GM18507 (cell line): ENCODE measurements at places on chromosomes 6 and 20.

- peak; percentile 2 for DNase-seq
Observed at GRCh38 chr6:82712826-82713225, 349.2 kb downstream of the TPBG start.

GRCh38 chr6:33731751-33732282, 14.9 kb downstream of the IP6K3 start:
- DNase-seq: no peak

DNA sequence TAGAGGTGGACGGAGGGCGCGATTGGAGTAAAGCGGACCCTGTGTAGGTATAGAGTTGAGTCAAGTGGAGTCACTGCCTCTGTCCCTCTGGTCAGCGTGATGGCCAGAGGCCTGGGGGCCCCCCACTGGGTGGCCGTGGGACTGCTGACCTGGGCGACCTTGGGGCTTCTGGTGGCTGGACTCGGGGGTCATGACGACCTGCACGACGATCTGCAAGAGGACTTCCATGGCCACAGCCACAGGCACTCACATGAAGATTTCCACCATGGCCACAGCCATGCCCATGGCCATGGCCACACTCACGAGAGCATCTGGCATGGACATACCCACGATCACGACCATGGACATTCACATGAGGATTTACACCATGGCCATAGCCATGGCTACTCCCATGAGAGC, 479 bp downstream of the SLC39A7 start:
- no peak for DNase-seq

DNA sequence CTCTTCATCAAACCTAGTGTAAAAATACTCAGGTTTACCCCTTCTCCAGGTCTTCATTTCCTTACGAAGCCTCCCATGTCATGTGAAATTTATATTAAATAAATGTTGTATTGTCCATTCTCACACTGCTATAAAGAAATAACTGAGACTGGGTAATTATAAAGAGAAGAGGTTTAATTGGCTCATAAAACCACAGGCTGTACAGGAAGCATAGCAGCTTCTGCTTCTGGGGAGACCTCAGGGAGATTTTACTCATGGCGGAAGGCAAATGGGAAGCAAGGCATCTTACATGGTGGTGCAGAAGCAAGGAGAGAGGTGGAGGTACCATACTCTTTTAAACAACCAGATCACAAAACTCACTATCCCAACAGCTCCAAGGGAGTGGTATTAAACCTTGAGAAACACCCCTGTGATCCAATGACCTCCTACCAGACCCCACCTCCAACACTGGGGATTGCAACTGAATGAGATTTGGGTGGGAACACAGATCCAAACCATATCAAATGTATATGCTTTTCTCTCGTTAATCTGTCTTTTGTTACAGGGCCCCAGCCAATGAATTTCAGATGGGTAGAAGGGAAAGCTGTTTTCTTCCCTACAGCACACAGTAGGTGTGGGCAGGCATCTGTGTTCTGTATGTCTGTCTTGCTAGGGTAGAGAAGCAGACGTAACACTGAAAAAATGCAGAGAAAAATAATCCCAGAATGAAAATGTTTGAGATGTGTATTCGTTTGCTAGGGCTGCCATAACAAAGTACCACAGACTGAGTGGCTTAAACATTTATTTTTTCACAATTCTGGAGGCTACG, 88.0 kb upstream of the BTN3A2 start:
- DNase-seq: no peak

DNA sequence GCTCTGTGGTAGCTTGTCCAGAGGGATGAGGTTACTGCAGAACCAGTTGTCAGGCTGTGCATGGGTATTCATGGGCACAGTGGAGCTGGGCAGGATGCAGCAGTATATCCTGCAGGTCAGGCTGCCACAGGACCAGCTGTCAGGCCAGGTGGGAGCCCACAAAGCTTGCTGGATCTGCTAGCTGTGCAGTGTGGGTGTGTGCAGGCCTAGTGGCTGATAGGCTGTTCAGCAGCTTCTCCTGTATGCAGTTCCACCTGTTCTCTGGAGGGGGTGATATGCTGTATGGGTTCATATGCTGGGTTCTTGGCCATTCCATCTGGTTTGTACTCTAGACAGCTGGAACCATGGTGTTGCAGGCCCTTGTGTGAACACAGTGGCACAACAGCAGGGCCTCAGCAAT, 40.6 kb upstream of the TPD52L1 start:
- no peak for DNase-seq

DNA sequence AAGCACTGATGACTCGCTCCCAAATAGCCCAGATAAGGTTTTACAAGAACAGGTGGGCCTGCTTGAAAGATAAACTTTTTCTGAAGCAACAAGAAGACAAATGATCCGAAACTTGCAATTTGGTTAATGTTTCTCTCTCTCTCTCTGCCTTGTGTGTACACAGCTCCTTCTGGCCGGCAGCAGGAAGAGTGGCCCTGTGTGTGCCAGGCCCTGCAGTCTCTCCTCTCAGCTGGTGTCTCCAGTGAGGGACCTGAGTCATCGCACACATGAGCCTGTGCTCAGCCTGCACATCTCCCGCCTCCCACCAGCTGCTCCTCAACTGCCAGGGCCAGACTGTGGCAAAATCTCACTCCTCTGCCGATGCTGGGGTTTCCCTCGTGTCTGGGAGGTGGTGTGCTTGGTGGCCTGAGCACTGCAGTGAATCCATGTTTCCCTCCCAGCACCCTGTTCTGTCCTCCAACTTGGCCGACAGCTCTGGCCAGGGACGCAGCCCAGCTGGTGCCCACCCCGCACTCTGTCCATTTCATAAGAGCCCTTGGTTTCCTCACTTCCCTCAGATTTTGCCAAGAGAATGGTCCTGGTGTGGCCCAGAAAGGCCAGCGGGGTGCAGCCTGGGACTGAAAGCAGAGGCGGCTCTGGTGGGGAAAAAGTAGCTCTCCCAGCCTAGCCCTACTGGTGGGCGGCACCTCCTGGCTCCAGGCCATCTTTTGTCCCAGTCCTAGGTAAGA, 49.4 kb downstream of the ERMARD start:
- DNase-seq: no peak

DNA sequence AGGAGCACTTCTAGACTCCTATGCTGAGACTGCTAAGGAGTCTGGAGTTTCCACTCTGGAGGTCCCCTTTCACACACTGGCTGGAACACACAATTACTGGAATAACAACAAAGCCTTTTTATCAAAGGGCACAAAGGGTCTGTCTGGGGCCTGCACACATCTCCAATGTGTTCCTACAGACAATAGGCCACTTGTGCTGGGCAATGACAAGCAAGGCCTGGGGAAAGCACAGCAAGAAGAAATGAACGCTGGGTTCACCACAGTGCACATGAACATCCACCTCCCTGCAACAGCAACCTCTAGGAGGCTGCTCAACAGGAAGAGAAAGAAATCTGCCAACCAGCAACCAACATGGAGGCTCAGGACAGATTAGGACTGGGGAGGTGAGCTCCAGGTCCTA, 43.9 kb downstream of the TRPC4AP start:
- no peak for DNase-seq

- no peak for DNase-seq
Observed at GRCh38 chr6:2147261-2147660, 98.1 kb downstream of the GMDS start.

DNA sequence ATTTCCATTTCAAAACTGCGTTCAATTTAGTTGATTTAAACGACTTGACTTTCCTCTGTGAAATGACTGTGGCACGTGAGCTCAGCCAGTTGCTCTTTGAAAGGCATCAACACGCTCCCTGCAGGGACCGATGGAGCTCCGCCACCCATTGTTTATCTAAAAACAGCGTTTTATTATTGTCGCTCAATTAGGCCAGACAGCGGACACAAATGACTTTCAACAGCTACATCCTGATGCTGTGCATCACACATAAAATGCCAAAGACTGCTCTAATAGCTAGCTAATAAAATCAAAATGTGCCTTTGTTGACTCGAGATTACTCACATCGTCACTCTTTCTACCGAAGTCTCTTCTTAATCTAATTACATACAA, 332.5 kb downstream of the CD83 start:
- no peak for DNase-seq

GRCh38 chr6:110776413-110776812, 38.9 kb downstream of the CDK19 start:
- DNase-seq: no peak
